Activated T-helper 1 cell treated with Interleukin-2 at 50 U/mL for 16 hours (primary cell): ENCODE measurements at places on chromosomes 2 and 18.

DNA sequence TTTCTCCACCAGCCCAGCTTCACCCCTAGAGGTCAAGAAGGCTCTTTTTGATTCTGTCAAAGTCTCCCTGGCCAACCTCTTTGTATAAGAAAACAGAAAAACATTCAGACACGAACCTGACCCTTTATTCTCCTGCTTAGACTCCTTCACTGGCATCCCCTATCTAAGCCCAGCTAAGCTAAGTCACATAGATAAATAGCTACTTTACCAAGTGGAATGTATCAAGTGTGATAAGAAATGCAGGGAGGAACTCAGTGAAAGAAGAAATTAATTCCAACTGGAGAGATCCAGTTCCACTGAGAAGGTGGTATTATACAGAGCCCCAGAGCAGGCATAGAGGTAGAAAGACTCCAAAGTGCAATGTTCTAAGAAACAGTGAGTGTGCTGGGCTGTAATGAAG lies 489.5 kb downstream of the TNS1 start:
- no peak for DNase-seq

GRCh38 chr2:59947209-59947608 lies 606.2 kb downstream of the BCL11A start:
- DNase-seq: no peak

DNA sequence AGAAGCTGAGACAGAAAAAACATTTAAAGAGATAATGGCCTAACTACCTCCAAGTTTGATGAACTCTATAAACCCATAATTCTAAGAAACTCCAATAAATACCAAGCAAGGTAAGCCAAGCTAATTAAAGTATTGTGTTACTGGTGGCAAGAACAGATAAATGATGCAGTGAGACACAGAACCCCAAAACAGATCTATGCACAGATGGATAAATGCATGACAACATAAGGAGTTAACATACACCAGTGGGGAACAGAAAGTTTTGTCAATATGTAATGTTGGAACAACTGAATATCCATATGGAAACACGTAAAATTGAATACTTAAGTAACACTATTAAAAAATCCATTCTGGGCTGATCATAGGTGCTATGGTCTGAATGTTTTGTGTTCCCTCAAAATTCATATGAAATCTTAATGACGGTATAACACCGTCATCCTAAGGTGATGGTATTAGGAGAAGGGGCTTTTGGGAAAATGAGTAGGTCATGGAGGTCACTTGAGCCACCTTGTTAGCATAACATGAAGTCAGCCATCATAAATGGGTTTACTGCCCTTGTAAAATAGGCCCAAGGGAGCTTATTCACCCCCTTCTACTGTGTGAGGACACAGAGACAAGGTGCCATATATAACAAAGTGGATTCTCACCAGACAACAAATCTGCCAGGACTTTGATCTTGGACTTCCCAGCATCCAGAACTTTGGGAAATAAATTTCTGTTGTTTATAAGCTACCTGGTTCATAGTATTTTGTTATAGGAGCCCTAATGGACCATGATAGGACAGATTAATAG lies 86.3 kb downstream of the SLC66A3 start:
- no peak for DNase-seq

GRCh38 chr2:100561191-100561590 lies 1.6 kb upstream of the PDCL3 start:
- DNase-seq: no peak

- no peak for DNase-seq
Measured at GRCh38 chr2:9031246-9031645, 27.8 kb upstream of the MBOAT2 start.

DNA sequence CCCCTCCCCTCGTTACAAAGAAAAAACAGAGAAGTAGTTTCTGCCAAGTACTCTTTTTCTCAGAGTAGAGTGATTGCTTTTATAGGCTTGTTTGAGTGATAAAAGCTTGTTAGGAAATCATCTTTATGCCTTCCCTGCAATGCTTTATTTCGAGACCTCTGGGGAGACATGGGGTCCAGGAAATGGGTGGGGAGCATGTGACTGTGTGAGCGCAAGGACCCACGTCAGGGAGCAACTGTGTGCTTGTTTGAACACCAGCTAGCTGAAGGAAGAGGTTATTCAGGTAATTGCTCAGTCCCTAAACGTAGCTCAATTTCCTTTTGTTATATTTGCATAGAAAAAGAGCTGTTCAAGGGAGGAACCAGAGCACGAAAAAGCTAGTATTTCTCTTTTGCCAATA lies 187.3 kb downstream of the FAM210A start:
- no peak for DNase-seq

GRCh38 chr2:157087373-157088002 lies 170.0 kb upstream of the GALNT5 start:
- DNase-seq: no peak

- DNase-seq: no peak
Measured at GRCh38 chr2:198374375-198375082, 570.1 kb downstream of the PLCL1 start.

- DNase-seq: no peak
Measured at GRCh38 chr2:38438883-38439612, 62.0 kb upstream of the ATL2 start.

- DNase-seq: no peak
Measured at GRCh38 chr2:152051436-152051835, 47.4 kb downstream of the CACNB4 start.

GRCh38 chr2:110667071-110667470 lies 10.8 kb downstream of the BUB1 start:
- DNase-seq: no peak

GRCh38 chr18:9082711-9083510 lies 19.6 kb upstream of the NDUFV2 start:
- DNase-seq: no peak

DNA sequence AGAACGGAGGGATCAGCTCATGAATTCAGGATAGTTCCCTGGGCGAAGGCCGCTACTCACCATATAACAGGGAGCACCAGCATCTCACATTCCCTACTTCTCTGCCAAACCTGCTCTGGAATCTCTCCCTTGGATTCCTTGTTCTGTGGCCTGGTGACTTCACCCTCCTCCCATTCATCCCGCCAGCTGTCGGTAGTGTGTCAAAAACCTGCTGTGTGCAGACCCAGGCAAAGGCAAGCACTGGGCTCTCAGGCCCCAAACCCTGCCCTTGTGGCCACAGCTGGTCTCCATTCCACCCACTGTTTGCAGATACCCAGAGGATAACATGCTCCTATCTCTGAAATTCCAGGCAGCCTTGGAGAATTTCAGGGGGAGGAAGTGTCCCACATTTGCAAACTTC lies 151.6 kb downstream of the CAPN13 start:
- DNase-seq: no peak

DNA sequence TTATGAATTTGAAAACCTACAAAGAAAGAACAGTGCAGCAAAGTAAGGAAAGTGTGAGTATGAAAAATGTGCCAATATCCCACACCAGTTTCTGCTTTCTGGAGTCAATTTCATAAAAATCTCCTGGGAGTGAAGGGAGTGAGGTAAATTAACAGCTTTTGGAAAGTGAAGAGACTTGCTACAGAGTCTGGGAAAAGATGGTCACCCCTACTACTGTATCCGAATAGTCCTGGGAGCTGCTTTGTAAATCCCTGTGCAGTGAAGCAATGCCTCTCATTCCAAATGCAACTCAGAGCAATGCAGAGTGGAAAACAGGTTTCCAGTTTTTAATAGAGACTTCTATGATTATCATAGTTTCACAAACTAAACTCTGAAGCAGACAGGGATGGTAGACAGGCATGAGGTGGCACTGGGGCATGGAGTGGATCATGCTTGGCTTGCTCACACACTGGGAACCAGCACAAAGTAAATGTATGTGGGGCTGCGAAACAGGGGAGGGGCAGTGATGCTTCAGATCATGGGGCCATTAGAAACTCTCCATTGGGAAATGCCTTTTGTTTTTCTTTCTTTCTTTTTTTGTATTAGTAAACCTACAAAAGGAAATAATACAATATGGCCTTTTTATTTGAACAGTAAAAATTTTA lies 10.6 kb downstream of the COL5A2 start:
- no peak for DNase-seq

DNA sequence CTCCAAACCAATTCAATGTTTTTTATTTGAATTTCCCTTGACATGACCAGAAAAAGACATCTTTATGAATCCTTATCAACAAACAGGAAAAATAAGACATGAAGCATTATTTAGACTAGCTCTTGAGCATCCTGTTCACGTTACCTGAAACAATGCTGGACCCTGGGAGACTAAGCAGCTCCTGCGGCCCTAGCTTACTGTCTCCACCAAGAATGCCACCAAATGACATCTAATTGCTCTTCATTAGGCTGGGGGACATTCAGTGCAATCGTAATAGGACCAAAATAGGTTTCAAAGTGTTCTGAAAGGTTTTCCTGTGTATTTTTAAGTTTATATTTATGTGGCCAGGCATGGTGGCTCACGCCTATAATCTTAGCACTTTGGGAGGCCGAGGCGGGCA lies 25.5 kb downstream of the NFE2L2 start:
- DNase-seq: no peak

DNA sequence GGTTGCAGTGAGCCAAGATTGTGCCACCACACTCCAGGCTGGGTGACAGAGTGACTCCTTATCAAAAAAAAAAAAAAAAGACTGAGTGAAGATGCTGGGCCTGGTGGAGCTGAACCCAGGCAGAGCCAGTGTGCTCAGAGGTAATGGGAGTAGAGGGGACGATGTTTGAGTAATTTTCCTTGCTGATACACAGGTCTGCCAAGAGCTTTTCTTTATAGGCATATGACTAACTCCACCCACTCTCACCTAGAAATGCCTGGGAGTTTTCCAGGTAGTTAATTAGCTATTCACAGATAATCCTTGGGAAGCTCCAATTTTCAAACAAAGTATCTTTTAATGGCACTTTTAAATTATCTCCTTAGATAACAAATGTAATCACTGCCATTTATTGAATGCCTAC lies 33.4 kb upstream of the ACSL3 start:
- no peak for DNase-seq

DNA sequence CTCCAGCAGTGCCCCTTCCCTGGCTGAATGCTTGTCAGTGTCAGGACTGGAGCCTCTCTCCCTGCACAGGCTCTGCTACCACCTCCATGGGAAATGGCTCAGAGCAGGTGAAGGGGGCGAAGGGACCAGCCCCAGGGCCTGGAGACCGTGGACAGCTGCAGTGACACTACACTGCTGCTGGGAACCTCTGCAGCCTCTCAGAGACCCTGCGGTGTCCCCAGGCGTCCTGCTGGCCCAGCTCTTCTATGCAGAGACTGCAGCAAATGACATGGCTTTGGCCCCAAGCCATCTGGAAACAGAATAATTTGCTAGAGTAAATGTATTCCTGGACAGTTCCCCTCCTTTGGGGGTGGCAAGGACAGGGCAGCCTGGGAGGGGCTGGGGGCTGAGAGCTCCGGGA lies 53.2 kb downstream of the CIB4 start:
- no peak for DNase-seq

DNA sequence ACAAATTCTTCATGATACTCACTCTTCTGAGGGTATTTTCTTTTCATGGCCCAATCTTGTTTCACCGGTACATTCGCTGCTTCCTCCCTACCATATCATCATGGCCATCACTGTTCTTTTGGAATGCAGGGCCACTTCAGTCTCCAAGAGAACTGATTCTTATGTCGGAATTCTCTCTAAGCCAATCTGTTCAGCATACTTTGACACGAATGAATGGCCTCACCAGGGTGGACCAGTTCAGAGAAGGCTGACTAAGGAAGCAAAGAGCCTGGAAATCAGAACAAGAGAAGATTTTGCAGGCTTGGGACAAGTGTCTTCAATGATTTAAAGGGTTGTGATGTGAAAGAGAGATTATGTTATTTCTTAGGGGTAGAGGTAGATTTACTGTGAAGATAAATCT lies 5.0 kb upstream of the EPB41L5 start:
- no peak for DNase-seq

- no peak for DNase-seq
Measured at GRCh38 chr2:232889876-232890401, 19.9 kb downstream of the SNORC start.

DNA sequence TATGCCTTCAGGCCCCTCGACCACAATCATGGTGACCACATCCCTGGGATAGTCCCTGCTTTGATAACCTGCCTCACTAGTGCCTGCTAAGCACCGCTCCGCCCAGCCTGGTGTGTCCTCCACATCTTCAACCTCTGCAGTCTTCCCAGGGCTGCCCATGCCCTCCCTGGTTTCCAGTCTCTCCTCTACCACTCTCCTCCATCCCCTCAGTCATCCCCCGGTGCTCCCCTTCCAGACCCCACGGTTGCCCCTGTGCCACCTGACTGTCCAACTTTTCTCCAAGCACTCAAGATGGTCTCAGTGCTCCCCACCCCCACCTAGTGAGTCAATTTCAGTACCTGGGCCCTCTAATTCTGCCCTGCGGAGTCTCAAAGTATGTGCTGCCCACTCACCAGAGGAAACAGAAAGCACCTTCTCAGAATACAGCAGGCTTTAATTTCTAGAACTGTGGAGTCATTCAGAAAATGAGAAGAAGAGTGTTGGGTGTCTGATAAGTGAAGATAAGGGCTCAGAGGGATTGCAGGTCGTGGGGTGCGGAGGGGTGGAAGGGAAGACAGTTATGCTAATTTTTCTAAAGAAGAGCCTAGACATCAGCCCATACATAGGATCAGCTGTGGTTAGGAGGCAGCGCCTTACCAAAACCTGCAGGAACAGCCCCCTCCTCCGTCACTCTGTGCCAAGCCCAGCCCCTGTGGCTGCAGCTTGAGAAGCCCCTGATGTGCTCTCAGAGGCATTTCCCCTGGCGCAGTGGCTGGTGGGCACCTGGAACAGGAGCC lies 53.6 kb upstream of the CAB39 start:
- no peak for DNase-seq

GRCh38 chr18:78622251-78622906 lies 357.2 kb upstream of the SALL3 start:
- DNase-seq: no peak

DNA sequence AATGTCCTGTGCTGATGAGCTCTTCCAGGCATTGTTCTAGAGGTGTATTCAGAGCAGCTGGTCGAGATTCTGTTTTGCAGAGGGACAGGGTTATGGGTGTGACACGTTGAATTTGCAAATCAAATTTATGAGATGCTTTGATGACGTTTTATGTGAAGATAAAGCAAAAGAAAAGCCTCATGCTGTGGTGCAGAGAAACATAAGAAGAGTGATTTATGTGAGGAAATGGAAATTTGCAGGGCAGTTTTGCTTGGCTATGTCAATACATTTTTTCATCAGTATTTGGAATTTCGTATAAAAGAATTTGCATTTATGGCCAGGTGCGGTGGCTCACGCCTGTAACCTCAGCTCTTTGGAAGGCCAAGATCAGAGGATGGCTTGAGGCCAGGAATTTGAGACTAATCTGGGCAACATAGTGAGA lies 36.4 kb downstream of the TSN start:
- DNase-seq: no peak

- DNase-seq: no peak
Measured at GRCh38 chr2:112142525-112143078, 4.4 kb downstream of the FBLN7 start.

- no peak for DNase-seq
Measured at GRCh38 chr2:239324456-239324855, 76.4 kb downstream of the HDAC4 start.

DNA sequence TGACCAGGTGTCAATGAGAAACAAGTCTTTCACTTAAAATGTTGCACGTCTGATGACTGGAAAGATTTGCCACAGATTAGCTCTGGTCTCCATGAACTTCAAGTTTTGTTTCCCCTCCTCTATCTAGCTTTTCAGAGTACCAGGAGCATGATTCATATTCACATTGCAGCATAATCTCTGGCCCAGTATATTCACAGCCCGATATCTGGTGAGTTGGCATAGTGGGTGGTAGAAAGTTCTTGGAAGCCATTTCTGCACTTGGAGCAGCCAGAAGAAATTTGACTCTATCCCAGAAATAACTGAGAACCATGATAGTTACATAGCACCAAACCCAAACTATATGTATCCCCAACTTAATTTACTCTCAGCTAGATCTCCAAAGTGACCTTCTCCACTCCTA lies 503.9 kb downstream of the PID1 start:
- no peak for DNase-seq
